CD4-positive, alpha-beta T cell treated with Interleukin-2 at 100 ng/mL for 4 hours (primary cell): ENCODE measurements at places on chromosomes 4 and X.

DNA sequence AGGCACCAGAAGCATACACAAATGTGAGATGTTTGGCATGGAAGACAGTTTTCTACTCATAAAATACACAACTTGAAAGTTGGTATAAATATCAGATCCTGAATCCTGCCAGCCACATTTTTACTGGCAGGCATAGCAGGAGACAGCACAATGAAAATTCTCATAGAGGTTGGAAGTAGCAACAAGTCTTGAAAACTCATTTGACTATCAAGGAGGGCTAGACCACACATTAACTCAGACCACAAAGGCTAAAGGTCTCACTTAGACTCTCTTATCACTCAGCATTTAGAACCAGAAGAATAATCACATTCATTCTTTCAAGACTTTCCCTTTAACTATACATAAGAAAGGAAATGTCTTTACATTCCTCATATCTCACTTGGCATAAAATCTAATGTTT, 56.5 kb downstream of the SORBS2 start:
- no peak for DNase-seq

GRCh38 chr4:147157860-147158701, 212.4 kb upstream of the TTC29 start:
- DNase-seq, result no peak

DNA sequence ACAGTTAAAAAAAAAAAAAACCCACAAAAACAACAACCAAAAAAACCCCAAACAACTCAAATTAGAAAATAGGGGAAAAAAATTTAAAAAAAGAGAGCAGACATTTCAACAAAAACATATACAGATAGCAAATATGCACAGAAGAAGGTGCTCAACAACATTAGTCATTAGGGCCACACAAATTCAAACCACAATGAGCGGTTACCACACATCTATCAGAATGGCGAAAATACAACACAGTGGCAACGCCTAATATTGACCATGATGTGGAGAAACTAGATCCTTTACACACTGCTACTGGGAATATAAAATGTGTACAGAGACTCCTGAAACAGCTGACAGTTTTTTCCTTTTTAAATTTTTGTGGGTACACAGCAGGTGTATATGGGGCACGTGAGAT, 19.4 kb downstream of the LYAR start:
- peak; percentile 55 for DNase-seq

DNA sequence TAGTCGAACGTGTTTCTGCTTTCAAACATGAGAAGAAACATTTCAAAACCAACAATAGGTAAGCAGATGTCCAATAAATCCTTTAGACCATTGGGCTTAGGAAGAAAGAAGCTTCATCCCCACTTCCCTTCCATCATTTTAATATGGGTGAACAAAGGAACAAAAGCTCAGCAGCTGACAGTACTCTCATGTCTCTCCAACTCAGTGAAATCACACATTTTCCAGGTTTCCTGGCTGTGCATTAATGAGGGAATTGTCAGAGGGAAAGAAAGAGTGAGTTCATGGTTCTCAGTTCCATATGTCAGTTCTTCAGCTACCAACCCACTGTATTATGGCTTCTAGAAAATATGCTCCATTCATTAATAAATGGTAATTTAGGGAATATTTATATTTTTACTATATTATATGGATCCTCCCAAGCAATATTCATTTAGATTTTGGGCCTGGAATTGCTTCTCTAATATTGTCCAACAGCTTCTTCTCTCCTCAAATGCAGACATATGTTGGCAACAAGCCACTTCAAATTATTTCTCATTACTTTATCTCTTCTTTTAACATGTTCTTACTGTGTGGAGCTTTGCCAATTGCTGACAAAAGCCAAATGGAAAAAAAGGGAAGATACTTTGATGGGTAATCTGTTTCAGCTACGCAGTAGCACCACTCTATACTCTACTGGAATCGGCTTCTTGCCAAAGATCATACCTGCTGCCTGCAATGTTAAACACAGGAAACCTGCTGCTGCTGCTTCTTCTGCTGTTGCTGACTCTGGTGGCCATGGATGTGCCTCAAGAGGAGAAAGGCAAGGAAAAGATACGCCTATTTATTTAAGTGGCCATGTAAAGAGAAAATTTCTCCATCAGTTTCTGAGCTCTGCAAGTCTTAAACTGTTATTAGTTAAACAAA, 1757.6 kb downstream of the ARAP2 start:
- DNase-seq, result no peak

- DNase-seq, result no peak
Measured at GRCh38 chr4:28462766-28463700, 1602.4 kb downstream of the STIM2 start.

GRCh38 chrX:13081395-13082205, 37.2 kb upstream of the FAM9C start:
- DNase-seq, result no peak

- DNase-seq, result no peak
Measured at GRCh38 chr4:68176500-68176899, 46.8 kb upstream of the TMPRSS11F start.

GRCh38 chr4:7862561-7863192, 77.0 kb downstream of the AFAP1 start:
- no peak for DNase-seq

DNA sequence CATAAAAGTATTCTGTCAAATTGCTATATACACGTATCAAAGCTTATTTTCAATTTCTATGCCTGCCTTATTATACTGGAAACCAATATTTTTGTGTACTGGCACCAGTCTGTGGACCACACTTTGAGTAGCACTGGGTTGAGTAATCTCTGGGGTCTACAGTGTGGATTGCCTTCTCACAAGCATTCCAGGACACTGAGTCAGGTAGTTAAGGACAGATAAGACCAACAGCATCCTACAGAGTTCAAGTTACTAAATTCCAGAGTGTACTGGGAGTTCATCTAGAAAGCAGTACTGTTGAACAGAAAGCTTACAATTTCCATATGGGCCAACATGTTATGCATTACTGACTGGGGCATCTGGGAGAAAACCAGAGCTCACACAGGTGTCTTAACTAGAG, 61.8 kb downstream of the VMA21 start:
- DNase-seq, result no peak

DNA sequence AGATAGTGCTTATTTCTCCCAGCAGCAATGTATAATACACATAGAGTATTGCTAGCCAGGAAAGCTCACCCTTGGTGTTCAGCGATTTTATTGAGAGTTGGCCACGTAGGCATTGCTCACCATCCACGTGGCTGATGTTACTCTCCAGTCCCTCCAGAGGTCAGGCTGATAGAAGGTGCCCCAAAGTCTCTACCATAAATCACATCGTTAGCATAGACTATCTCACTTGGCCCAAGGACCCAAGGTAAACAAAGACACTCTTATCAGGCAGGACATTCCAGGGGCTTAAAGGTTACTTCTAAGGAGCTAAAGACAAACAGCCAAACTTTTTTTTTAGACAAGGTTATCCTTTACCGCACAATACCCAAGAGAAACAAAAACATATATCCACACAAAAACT, 30.3 kb upstream of the RGN start:
- DNase-seq, result no peak

GRCh38 chr4:2393353-2394270, 24.8 kb downstream of the ZFYVE28 start:
- no peak for DNase-seq

DNA sequence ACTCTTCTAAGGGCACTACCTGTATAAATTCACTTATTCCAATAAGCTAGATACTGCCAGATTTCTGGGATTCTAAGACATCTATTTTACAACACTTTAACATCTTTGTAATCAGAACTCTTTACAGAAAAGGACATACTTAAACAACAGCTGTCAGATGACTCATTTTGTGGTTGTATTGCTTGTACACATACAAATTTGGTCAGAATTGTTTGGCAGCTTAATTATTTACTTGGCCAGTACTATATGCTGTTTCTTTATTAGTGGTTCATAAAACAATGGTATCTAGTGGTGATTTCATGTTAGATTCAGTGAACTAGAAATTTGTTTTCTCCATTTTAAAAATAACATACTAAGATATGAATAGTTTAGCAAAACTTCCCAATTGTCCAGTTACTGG, 27.2 kb downstream of the PALLD start:
- DNase-seq, result no peak

DNA sequence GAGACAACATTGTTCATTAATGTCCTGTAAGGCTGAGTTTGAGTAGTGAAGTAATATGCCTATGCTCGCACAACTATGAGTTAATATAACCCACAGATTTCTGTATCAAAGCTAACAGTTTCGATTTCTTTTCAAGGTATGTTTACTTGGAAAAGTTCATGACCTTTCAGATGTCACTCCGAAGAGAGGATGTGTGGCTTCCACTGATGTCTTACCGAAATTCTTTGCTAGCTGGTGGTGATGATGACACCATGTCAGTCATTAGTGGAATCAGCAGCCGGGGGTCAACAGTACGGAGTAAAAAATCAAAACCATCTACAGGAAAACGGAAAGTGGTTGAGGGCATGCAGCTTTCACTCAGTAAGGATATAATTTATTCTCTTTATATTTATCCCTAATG, 124.9 kb downstream of the STAG2 start:
- DNase-seq, result peak; percentile 54

- DNase-seq, result no peak
Measured at GRCh38 chrX:124504111-124504983, 158.0 kb downstream of the SH2D1A start.

- DNase-seq, result no peak
Measured at GRCh38 chr4:40423735-40424134, 88.6 kb downstream of the CHRNA9 start.

GRCh38 chrX:130560544-130560943, 158.8 kb downstream of the RBMX2 start:
- no peak for DNase-seq

GRCh38 chr4:181548873-181549575, 694.2 kb upstream of the TENM3 start:
- DNase-seq, result no peak

DNA sequence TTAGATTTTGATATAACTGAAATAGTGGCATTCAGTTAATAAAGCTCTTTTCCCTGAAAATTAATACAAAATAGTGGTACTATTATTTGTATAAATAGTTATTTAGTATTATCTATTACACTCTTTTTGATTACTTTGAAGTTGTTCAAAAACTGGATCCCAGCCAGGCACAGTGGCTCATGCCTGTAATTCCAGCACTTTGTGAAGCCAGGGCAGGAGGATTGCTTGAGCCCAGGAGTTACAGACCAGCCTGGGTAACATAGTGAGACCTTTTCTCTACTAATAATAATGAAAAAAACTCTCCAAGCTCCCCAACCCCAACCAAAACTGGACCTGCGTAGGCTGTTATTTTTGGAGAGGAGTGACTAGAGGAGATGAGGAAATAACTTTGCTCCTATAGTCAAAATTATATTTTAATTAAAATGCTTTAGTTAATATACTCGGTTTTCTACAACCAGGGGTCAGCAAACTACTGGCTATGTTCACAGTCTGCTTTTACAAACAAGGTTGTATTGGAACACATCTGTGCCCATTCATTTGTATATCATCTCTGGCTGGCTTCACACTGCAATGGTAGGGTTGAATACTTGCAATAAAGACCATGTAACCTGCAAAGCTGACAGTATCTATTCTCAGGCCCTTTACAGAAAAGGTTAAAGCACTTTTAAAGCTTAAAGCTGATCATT, 27.6 kb downstream of the GUCY1A1 start:
- no peak for DNase-seq
